ENCODE measurements at places on chromosomes 7 and 10. TPM values are rescaled to one million over a fixed set of nuclear protein-coding genes. Genes with fewer than 3 reads are reported as not detected.

- no peak for DNase-seq
- H3K27ac ChIP-seq = no peak within 1 kb of the TSS
- no peak within 1 kb of the TSS for H3K4me3 ChIP-seq
- no peaks in the 10 kb centered on the region for H3K4me1 ChIP-seq
Observed at GRCh38 chr7:83648464-83649241, at the start of gene SEMA3E. SEMA3E (minus strand) TSS chr7:83649139.

The BRI3 gene
- 40.3 TPM for total RNA-seq

The IL6 gene
- total RNA-seq = 151 TPM

The CUZD1 gene
- 1.1 TPM for total RNA-seq

GRCh38 chr7:117669818-117670217, 190.0 kb downstream of the CFTR start:
- H3K4me3 ChIP-seq = no peak overlapping the region
- H3K27ac ChIP-seq = no peak overlapping the region
- no peaks in the 10 kb centered on the region for H3K36me3 ChIP-seq
- H3K27me3 ChIP-seq = no peaks in the 10 kb centered on the region
- no peak for DNase-seq

- DNase-seq = no peak
- H3K36me3 ChIP-seq = no peaks in the 10 kb centered on the region
- no peaks in the 10 kb centered on the region for H3K4me1 ChIP-seq
- H3K27ac ChIP-seq = no peak overlapping the region
- no peaks in the 10 kb centered on the region for H3K27me3 ChIP-seq
Observed at GRCh38 chr10:116978901-116979300, 26.1 kb downstream of the SHTN1 start.

DNA sequence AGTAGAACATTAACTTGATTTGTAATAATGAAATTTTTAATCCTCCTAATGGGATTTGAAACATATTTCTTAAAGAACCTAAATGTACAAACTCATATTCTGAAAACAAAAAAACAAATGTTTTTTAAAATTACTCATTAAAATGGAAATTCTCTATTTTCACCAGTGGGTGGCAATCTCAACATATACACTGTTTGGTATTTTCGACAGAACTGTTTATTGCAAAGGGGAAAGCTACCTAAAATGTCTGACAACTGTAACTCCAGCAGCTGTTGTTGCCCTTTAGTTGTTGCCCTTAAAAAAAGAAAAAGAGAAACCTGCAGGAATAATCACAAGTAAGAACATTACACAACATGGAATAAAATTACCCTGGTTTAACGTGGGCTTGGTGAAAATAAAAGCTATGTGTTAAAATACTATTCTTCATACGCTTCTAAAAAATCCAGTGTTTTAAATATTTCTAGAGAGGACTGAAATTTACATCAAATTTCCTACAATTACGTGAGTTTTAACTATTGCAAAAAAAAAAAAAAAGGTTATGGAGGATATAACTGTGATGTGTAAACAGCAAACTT, 54.5 kb downstream of the COL1A2 start:
- no peak overlapping the region for H3K27ac ChIP-seq
- H3K4me3 ChIP-seq = no peak overlapping the region
- H3K36me3 ChIP-seq = no peaks in the 10 kb centered on the region
- peaks cover 12% of the 10 kb centered on the region for H3K27me3 ChIP-seq
- no peak for DNase-seq

- no peak for DNase-seq
- no peak overlapping the region for H3K27ac ChIP-seq
- peaks cover 2% of the 10 kb centered on the region for H3K4me1 ChIP-seq
- H3K36me3 ChIP-seq = no peaks in the 10 kb centered on the region
- no peak overlapping the region for H3K4me3 ChIP-seq
- peaks cover 16% of the 10 kb centered on the region for H3K27me3 ChIP-seq
Observed at GRCh38 chr7:95922191-95922590, 149.8 kb downstream of the DYNC1I1 start.

DNA sequence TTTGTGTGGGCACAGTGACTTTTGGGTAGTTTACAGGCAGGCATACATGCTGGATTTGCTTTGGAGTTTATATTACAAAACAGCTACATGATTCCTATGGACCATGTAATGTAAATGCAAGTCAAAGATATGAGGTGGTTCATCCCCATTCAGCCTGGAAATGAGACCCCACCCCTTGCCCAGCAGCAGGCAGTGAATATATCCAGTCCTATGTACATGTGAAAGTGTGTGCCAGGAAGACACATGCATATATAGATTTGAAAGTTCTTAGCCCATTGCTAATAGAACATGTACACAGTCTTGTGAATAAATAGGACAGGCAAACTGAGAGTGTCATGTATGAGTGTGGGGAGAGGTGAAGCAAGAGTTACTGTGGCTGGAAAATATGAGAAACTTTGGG, 65.3 kb downstream of the FZD1 start:
- no peak overlapping the region for H3K4me3 ChIP-seq
- DNase-seq = no peak
- H3K27me3 ChIP-seq = no peaks in the 10 kb centered on the region
- H3K4me1 ChIP-seq = no peaks in the 10 kb centered on the region

The MMD2 gene
- not detected for total RNA-seq

The COL26A1 gene
- total RNA-seq = not detected

The CYP3A4 gene
- not detected for total RNA-seq

- no peak overlapping the region for H3K27ac ChIP-seq
- no peaks in the 10 kb centered on the region for H3K36me3 ChIP-seq
Observed at GRCh38 chr7:378041-378420, 88.1 kb downstream of the FOXL3 start.

DNA sequence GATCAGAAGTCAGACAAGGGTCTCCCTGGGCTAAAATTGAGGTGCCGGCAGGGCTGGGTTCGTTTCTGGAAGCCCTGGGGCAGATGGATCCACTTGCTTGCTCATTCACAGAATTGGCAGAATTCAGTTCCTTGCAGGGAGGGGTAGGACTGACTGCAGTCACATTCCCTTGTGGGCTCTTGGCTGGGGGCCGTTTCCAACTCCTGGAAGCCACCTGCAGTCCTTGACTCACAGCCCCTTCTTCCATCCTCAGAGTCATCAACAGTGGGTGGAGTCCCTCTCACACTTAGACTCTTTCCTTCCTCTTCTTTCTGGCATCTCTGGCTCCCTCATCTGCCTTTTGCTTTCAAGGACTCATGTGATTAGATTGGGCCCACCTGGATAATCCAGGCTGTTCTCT, 54.6 kb upstream of the NANOS1 start:
- DNase-seq = no peak
- peaks cover 23% of the 10 kb centered on the region for H3K27me3 ChIP-seq
- H3K27ac ChIP-seq = no peak overlapping the region

DNA sequence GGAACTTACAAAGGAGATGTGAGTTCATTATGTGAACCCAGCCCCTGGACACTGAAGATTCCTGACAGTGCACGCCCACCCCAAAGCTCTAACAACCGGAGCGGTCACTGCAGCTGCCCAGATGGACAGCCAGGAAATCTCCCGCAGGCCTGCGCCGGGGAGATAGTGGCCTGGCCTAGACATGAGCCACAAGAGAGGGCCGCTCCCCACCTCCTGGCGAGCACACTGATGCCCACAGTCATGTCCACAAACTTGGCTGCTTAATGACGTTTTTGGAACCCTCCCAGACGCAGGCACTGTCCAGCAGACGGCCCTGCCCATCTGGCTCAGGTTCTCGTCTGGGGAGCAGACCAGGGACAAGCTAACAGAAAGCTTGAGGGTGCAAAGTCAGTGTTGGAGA, 34.2 kb downstream of the TCERG1L start:
- H3K27me3 ChIP-seq = no peaks in the 10 kb centered on the region
- H3K4me1 ChIP-seq = no peaks in the 10 kb centered on the region
- no peak overlapping the region for H3K4me3 ChIP-seq
- DNase-seq = no peak

The CDC14C gene
- total RNA-seq = not detected

The MORN4 gene
- 2.7 TPM for total RNA-seq

DNA sequence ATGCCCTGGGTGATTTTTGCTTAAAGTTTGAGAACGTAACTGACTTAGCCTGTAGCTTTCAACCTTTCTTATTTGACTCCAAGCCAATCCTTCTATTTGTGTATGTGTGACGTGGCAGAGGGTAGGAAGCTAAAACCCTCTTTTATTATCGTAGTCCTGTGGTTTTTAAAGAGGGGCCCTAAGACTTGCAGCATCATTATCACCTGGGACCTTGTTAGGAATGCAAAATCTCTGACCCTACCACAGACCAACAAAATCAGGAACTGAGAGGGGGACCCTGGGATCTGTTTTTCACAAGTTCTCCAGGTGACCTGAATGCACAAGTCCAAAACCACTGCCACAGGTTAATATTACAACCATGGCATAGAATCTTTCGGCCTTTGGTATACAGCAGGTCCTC, 80.1 kb downstream of the OSBPL3 start:
- H3K27ac ChIP-seq = peak overlapping the region; percentile 75
- DNase-seq = no peak
- H3K4me3 ChIP-seq = peak overlapping the region; percentile 33
- peaks cover 57% of the 10 kb centered on the region for H3K4me1 ChIP-seq
- H3K27me3 ChIP-seq = no peaks in the 10 kb centered on the region

GRCh38 chr10:1608851-1609647, 128.3 kb downstream of the ADARB2 start:
- DNase-seq = no peak
- H3K4me1 ChIP-seq = no peaks in the 10 kb centered on the region
- H3K27me3 ChIP-seq = peaks cover 36% of the 10 kb centered on the region
- no peak overlapping the region for H3K4me3 ChIP-seq

The EVX1 gene
- not detected for total RNA-seq

DNA sequence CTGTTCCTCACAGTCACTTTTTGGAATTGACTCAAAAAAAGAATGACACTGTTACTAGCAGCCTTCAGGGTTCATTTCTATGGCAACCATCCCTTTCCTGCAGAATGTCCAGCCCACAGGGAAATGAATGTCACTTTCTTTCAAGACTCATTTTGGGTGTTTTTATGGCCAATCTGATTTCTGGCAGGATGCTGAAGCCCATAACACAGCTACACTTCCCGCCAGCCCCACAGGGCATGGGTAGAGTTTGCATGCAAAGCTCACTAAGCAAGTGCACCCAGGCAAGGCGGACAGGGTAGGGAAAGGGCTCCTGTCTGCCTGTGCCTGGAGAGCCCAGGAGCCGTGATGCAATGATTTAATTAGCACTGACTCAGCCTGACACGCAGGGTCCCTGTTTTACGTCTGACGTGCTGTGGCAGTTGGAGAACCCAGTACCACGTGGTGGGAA, 26.1 kb upstream of the GPAM start:
- H3K4me1 ChIP-seq = no peaks in the 10 kb centered on the region
- H3K4me3 ChIP-seq = no peak overlapping the region

DNA sequence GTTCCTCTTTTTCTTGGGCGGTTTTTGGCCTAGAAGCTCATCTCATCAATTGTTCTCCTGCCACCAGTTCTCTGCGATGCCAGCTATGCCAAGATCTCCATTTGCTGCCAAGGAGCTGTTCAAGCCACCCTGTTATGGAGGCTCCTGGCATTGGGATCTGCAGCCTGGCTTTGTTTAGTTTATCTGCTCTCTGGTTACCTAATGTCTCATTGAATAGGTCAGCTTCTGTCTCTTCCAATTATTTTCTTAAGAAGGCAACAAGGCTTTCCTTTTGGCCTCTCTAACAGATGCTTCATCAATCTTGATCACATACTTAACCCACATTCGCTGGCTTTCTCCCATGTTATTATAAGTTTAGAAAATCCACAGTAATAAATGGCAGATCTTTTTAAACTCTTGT, 20.6 kb upstream of the SDK1 start:
- H3K4me3 ChIP-seq = no peak overlapping the region
- H3K27ac ChIP-seq = no peak overlapping the region
- no peaks in the 10 kb centered on the region for H3K4me1 ChIP-seq
- H3K27me3 ChIP-seq = peaks cover 9% of the 10 kb centered on the region

DNA sequence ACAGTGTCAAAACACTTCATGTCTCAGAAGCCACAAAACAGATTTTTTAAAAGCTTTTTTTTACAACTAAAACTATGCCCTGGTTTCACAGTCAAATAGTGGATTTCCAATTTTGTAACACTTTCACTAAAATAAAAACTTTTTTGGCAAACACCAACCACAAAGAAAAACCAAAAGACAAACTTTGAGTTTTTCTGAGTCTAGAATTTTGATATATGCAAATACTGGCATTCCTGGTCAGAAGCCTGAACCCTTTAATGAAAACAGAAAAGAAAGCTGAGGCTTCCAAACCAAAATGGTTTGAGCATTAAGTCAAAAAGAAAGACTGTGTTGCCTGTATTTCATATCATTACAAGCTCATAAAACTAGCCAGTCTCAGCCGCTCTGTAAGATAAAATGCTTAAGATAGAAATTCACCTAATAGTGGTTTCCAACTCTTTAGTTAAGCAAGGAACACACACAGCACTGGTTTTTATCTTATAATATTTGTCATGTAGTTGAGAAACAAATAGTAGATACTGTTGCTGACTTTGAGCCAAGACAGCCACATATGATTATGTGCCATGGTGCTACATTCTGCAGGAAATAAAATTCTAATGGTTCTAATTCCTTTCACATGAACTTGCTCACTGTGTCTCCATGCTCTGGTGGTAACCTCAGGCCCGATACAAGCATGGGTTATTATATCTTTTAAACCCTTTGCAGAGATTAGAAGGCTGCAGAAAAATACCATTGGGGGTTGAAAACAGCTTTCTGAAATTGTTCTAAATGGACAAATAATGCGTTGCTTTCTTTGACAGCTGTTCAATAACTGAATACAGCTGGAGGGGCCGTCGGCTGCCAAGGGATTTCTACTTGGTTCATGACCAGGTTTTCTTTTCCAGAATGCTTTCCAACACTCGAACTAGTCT, 49.4 kb downstream of the FAM171A1 start:
- DNase-seq = no peak
- no peak overlapping the region for H3K27ac ChIP-seq
- H3K4me3 ChIP-seq = no peak overlapping the region
- no peaks in the 10 kb centered on the region for H3K36me3 ChIP-seq

- peak overlapping the region; percentile 92 for H3K27ac ChIP-seq
- H3K4me3 ChIP-seq = peak overlapping the region; percentile 89
- H3K27me3 ChIP-seq = no peaks in the 10 kb centered on the region
- peaks cover 26% of the 10 kb centered on the region for H3K4me1 ChIP-seq
- H3K36me3 ChIP-seq = no peaks in the 10 kb centered on the region
Observed at GRCh38 chr7:4725014-4725849, 43.1 kb downstream of the FOXK1 start.

GRCh38 chr7:36045830-36046341, 107.2 kb upstream of the EEPD1 start:
- H3K4me3 ChIP-seq = no peak overlapping the region
- no peak overlapping the region for H3K27ac ChIP-seq
- no peaks in the 10 kb centered on the region for H3K36me3 ChIP-seq
- DNase-seq = no peak

Data from natural killer cell treated with Interleukin-12 subunit alpha and Interleukin-12 subunit beta and Interleukin-15 and Interleukin-18, amount 100 ng/mL, for 72 hours (primary cell).